ENCODE measurements at places on chromosomes 7 and 10.

DNA sequence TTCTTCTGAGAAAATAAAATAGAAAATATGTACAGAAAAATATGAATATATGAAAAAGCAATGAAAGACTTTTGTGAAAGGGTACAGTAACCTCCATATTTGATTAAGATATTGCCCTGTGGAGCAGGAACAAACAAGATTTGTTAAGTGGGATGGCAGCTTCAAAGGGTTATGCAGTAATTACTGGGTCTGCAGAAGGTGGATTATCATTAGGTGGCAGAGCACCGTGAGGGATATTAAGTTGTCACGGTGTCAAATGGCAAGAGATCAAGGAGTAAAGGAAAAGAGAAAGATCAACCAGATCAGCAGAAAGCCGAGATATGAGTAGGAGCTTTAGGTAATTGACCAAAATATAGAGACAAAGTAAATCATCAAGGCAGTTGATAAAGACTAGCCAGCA lies 44.1 kb downstream of the DGKB start:
- no peak for DNase-seq

DNA sequence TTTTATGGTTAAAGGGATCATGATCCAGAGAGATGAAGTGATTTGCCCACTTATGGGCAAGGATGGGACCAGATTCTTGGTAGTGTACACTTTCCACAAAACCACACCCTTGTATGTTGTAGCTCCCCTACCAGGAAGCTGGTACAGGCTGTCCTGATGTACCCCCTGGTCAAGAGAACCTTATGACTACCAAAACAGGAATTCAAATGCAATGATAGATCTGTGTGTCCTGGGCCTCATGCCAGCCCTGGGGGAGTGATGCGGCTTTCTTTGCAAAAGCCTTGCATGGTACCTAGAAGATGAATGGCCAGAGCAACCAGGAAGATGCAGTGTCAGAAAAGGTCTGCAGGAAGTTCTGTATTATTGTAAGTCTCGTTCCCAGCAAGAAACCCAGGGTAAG lies 94.9 kb upstream of the AGK start:
- DNase-seq: no peak

DNA sequence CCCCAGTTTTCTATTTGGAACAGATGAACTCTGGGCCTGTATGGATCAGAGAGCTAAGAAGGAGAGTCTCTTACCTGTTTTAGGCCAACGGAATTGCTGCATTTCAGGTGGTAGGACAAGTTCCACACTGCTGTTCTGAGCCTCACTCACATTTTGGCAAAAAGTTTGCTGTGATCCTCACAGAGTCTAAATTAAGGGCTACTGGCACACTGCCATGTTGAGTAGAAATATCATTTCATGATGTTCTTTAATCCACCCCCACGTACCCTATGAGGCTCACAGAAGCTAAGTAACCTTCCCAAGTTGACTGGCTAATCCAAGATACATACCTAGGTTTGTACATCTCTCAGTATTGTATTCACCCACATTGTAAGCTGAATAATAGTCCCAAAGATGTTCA lies 447.2 kb downstream of the INHBA start:
- DNase-seq: no peak

GRCh38 chr10:26737730-26738129 lies 40.2 kb downstream of the PDSS1 start:
- DNase-seq: no peak

DNA sequence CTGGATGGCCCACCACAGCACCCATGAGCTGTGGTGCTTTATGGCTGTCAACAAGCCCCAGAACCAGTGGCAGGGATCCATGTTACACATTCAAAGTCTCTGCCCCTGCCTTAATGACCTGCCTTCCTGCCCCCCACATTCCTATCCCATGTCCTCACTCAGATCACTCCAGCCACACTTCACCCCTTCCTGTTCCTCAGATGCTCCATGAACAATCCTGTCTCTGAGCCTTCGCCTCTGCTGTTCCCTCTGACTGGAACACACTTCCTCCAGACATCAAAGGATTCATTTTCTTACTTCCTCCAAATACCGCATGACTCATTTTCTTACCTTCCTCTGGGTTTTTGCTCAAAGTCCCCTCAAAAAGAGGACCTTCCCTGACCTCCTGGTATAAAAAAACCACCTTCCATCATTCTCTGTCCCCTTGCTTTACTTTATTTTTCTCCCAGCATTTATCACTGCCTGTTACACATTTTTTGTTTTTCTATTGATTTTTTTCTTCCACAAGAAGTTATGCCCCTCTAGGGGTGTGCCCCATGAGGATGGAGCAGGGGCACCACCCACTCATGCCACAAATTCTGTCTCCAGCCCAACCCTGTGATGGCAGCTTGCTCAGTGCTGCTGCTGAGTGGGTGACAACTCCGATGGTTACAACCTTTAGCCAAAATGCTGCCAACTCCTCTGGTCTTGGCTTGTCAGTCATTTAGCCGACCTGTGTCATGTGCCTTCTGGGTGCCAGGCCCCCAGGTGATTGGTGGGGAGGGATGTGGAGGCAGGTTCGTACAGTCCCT lies 18.2 kb downstream of the COL13A1 start:
- DNase-seq: no peak

DNA sequence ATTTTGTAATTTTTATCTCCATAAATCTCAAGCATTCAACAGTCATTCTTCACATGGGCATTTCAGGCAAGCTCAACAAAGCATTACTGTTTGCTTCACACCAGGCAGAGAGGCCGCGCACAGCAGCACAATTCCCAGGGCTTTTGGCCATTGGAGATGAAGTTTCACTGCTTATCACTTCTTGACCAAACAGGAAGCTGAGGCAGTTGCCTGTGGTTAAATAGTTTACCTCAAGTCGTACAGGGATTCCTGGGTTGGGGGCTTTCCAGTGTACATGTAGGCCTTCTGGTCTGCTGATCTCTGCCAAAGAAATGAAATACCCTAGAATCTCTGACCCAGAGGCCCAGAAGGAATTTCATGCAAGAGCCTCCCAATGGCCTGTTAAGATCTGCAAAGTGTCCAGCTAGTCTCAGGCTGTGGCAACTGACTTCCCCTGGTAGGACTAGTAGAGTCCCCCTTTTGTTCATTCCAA lies 11.2 kb upstream of the PRDX3 start:
- peak; percentile 26 for DNase-seq

DNA sequence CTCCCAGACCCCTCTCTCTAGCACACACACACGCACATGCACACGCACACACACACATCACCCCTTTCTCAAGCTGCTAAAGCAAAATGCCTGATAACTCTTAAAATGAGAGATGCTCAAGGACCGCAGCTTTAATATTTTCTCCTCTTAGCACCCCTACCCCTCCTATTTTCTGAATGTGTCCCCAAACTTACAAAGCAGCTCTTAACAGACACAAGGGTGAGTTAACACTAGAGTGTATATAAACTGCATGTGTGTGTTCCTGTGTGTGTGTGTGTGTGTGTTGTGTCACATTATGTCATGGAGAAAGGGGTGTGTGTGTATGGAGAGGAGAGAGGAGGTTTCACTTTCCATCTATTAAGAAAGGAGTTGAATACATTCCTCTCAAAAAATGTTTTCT lies 1.3 kb downstream of the PTN start:
- DNase-seq: no peak

DNA sequence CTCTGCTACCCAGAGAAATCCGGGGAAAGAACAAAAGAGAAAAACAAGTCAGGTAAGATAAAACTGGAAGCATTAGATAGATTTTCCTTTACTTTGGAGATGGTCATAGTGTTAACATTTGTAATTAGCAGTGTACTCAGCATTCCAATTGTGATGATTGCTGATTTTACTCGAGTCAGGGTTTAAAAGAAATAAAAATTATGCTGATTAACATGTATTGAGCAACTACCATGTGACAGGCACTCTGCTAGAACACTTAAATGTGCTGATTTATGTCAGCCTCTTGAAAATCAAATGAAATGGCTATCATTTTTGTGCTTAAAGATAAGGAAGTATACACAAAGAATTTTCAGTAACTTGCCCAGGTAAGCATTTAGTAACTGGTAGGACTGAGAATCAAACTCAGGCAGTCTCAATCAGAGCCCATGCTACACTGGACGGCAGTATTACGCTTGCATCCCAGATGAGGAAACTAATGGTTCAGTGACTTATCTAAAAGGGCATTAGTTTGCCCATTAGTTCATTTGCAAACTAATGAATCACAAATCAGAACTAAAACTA lies 735.1 kb upstream of the SORCS1 start:
- DNase-seq: no peak

Data from activated T-cell treated with anti-CD3 and anti-CD28 coated beads, Interleukin-2, amount 50 U/mL, for 24 hours (primary cell).